ENCODE measurements at places on chromosomes 5 and 9.

- no peak for DNase-seq
Observed at GRCh38 chr5:116507941-116508655, 66.5 kb downstream of the SEMA6A start.

- DNase-seq = no peak
Observed at GRCh38 chr9:131817627-131818026, 77.8 kb upstream of the RAPGEF1 start.

DNA sequence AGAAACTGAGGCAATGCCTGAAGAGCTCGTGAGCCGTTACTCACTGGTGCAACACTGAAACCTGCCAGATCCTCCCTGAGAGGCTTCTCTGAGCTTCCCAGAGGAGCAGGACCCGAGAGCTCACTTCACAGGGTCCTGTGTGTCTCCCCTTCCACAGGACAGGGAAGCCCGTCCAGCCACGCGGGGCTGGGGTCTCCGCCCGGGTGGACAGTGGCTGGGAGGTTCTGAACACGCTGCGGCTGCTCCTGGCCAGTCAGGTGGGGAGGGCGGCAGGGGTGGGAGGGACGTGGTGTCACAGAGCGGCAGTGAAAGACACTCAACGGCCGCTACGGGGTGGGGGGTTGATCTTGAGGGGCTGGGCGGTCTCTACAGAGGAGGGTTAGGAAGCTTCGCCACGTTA lies 290 bp upstream of the ZDHHC11 start:
- no peak for DNase-seq

DNA sequence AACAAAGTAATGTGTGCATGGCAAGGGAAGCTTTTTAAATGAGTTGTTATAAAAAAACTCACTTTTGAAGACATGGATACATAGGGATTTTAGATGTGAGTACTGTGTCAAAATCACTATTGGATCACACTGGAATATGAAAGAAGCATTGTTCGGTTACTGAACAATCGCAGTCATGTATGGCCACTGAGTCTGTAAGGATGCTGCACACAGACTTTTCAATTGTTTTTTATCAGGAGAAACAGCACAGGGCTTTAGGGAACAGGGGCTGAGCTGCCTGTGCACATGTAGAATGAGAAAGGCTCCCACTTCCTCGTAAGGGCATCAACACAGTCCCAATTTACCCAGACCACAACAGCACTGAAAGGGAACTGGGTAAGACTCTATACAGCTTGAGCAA lies 1333.9 kb upstream of the DMAC1 start:
- DNase-seq = no peak

DNA sequence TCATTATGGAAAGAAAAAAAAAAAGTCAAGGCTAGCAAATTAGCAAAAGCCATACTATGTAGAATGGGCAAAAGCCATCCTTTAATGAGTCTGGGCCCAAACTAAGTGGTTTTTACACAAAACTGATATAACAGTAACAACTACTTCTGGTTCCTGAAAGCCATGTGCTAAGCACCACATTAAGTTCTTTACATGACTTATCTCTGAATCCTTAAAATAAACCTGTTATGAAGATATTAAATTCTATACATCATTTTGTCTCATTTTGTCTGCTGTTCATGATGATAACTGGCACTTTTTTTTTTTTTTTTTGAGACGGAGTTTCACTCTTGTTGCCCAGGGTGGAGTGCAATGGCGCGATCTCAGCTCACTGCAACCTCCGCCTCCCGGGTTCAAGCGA lies 5.0 kb downstream of the FNIP1 start:
- no peak for DNase-seq

GRCh38 chr5:42306287-42306686 lies 117.0 kb upstream of the GHR start:
- no peak for DNase-seq

DNA sequence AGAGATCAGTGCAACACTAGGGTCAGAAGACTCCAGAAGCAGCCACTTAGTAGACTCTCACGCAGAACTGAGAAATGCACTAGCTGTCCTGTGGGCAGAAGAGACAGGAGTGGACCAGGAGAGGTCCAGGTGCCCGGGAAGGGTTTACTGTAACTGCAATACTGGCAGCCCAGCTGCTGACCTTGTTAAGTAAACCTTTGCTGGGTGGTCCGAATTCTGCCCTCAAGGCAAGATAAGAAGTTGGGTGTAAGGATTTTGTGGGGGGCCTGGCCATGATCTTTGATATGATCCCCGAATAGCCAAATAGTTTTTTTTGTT lies 91.3 kb downstream of the PDE6A start:
- DNase-seq = no peak

Data from CD4-positive, alpha-beta T cell treated with Interleukin-15 for 4 hours (primary cell).